LHCN-M2 (cell line): ENCODE measurements at places on chromosomes 12 and 14. TPM values are rescaled to one million over a fixed set of nuclear protein-coding genes. Genes with fewer than 3 reads are reported as not detected.

GRCh38 chr12:76422543-76423438 lies 74.6 kb upstream of the BBS10 start:
- DNase-seq, result no peak

DNA sequence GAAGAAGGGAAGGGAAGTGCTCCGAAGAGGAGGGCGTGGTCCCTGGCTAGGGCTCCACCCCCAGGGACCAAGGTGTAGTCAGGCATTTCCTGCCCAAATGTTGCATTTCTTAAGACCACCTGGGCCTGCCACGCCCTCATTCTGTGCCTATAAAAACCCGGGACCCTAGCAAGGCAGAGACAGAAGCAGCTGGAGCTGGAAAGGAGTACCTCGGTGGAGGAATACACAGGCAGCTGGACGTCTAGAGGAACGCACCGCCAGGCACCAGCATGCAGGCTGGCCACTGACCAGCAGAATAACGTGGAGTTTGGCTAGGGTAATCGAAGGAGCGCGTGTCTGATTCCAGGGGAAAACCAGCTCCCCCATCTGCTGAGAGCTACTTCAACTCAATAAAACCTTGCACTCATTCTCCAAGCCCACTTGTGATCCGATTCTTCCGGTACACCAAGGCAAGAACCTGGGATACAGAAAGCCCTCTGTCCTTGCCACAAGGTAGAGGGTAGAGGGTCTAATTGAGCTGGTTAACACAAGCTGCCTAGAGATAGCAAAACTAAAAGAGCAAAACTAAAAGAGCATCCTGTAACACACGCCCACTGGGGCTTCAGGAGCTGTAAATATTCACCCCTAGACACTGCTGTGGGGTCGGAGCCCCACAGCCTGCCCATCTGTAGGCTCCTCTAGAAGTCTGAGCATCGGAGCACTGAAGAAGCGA lies 21.0 kb downstream of the CFL2 start:
- DNase-seq, result no peak

GRCh38 chr12:116955382-116956021 lies 44.8 kb downstream of the FBXW8 start:
- peak; percentile 18 for DNase-seq

GRCh38 chr14:47874350-47874749 lies 198.9 kb upstream of the MDGA2 start:
- DNase-seq, result no peak

DNA sequence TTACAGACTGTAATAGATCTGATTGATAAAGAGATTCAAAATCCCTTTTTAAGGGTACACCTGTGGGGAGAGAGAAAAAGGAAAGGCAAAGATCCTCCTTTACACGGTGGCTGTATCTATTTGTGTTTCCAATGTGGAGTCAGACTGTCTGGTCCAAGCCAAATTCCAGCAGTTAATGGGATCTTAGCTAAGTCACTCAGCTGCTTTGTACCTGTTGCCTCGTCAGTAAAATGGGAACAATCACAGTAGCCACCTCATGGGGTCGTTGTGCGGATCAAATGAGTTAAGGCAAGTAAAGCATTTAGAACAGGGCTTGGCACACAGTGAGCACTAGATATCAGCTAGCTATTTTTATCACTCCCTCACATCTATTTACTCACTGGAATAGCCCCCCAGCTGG lies 46.9 kb downstream of the EFCAB11 start:
- DNase-seq, result no peak

DNA sequence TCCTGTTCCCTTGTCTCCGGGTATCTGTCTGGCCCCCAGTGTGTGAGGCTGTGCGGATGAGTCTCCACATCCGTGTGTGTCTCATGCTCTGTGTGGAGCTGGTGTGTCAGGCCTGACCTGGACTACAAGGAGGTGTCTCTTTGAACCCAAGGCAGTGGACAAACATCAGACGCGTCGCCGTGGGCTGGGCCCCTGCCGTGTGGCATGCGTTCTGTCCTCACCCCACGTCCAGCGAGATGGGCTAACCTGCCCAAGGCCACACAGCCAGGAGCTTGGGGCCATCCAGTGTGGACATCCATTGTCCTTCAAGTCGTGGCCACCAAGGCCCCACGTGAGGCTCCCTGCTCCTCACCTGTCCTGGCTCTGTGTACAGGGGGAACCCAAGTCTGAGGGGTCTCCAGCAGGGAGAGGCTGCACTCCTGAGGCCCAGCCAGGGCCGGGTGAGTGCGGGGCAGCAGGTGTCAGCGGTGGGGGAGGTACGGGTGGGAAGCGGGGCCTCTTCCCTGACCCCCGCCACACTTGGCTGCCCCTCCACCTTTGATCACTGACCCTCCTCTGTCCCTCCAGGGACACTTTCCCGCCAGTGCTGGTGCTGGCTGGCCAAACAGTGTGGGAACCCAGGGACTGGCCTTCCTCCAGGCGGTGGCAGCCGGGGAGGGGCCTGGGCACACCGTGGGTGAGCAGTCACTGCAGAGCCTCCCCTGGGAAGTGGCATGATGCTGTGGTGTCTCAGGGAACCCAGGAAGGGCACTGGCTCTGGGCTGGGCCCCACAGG lies 48.5 kb downstream of the CYP46A1 start:
- no peak for DNase-seq

DNA sequence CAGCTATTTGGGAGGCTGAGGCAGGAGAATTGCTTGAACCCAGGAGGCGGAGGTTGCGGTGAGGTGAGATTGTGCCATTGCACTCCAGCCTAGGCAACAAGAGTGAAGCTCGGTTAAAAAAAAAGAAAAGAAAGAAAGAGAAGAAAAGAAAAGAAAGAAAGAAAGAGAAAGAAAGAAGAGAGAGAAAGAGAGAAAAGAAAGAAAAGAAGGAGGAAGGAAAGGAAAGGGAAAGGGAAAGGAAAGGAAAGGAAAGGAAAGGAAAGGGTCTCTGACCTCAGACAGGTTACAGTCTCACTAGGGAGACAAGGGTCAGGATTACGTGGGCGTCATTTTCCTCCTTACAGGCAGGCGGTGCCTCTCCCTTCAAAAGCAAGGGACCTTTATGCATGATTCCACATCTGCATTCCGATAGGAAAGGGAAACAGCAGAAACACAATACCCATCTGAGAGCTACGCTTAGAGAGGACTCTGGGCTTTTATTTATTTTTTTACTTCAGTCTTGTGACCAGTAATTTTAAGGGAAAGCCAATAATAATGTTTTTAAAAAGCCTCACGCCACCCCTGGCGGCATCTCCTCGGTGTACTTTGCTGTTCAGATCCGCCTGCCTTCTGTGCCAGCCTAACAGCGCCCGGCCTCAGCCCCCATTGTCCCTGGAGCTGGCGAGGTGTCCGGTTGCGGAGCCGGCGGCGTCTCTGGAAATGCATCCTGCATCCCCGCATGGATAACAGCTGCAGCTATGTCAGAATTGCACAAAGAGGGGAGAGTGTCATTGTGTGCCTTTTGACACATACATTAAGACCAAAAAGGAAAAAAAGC lies 945 bp upstream of the HIP1R start:
- DNase-seq, result peak; percentile 72

DNA sequence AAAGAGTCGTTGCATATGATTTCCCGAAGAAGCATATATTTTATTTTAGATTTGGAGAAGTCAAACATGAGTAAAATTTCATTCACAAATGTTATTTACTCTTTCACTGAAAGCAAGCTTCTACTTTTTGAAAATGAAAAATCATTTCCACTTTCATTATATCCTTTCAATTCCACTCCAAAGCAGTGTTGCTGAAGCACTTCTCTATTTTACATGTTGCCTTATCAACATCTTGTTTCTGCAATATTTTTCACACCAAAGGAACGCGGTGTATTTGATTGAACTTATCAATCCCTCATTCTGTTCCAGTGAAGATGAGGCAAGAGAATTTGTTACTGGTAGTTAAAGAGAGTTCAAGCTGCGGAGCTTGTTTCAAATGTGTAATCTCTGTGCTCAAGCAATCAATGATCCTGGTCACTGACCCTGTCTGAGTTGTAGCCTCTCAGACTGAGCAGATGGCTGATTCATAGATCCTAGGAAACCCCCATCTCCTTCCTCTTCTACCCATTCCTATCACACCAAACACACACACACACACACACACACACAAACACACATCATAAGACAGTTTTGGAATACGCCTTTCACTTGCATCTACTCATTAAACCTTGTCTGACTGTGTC lies 236.2 kb upstream of the FLRT2 start:
- no peak for DNase-seq

DNA sequence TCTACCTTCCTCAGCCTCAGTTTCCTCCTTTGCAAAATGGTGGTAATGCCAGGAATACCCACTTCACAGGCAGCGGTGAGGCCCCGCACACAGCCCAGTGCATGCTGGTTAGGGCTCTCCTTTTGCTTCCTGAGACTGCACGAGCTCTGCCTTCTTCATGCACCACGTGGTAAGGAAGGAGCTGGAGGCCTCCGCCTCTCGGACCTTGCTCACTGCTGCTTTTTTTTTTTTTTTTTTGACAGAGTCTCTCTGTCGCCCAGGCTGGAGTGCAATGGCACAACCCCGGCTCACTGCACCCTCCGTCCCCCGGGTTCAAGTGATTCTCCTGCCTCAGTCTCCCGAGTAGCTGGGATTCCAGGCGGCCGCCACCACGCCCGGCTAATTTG lies 18.1 kb downstream of the TAMALIN start:
- DNase-seq, result no peak

DNA sequence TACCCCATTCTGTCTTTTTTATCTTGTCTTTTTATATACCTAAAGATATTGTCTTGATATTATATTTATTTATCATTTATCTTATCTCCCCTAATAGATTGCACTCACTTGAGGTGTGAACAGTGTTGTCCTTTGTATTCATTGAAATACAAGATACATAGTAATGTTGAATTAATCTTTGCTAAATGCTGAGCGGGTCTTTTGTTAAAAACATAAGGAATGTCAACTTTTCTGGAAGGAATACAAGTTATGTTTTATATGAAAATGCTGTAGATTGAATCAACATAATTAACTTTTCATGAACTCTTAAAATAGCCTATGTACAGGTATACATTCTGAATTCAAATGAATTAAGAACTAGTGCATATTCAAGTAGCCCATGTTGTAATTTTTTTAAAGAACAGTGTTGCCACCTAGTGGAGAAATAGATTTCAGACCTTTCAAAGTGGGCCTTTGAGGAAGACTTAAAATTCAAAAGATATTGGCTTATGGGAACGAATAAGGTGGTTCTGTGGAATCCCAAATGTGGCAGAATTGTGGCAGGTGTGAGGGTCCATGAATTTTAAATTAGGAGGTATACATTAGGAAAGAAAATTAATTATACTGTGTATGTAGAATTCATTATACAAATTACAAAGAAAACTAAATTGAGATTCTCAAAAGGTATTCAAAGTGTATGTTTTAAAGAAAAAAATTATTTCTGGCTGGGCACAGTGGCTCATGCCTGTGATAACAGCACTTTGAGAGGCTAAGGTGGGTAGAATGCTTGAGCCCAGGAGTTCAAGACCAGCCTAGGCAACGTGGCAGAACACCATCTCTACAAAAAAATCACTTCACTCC lies 19.1 kb downstream of the BBOF1 start:
- DNase-seq, result peak; percentile 55

GRCh38 chr12:124130691-124131591 lies 157.9 kb downstream of the ZNF664 start:
- DNase-seq, result no peak

GRCh38 chr12:111785651-111786050 lies 18.9 kb downstream of the ALDH2 start:
- DNase-seq, result peak; percentile 59

DNA sequence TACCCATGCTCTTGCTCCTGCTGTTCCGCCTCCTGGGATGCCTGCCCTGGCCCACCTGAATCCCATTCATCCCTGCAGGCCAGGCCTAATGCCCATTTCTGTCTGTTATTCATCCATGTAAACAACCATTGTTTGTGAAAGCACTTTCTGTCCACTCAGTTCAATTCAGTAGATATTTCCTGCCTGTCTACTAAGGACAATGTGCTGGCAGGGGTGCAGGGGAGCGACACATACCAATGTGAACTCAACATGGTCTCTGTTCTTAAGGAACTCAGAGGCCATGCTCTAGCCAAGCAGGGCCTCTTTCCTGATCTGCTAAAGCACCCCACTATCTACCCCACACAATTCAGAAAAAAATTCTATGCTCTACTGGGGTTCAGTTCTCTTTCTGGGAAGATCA lies 88.5 kb upstream of the ZFP36L1 start:
- DNase-seq, result no peak

Gene TMEM229B
- total RNA-seq, result 0.06 TPM in 1 of 2 replicates, not detected in the other

Gene HRK
- total RNA-seq, result not detected in 2 replicates

Gene PAN2
- 17.3 and 29.0 TPM in 2 replicates for total RNA-seq

Gene MFAP5
- 22.7 and 25.8 TPM in 2 replicates for total RNA-seq

Gene SALL2
- 3.5 and 7.1 TPM in 2 replicates for total RNA-seq

Gene COX14
- total RNA-seq, result 41.7 and 44.0 TPM in 2 replicates

Gene NFATC4
- 17.1 and 21.6 TPM in 2 replicates for total RNA-seq

Gene ASCL1
- total RNA-seq, result not detected in 2 replicates

Gene ASPG
- 0.19 and 0.34 TPM in 2 replicates for total RNA-seq
